ENCODE measurements at places on chromosomes 11 and 22.

DNA sequence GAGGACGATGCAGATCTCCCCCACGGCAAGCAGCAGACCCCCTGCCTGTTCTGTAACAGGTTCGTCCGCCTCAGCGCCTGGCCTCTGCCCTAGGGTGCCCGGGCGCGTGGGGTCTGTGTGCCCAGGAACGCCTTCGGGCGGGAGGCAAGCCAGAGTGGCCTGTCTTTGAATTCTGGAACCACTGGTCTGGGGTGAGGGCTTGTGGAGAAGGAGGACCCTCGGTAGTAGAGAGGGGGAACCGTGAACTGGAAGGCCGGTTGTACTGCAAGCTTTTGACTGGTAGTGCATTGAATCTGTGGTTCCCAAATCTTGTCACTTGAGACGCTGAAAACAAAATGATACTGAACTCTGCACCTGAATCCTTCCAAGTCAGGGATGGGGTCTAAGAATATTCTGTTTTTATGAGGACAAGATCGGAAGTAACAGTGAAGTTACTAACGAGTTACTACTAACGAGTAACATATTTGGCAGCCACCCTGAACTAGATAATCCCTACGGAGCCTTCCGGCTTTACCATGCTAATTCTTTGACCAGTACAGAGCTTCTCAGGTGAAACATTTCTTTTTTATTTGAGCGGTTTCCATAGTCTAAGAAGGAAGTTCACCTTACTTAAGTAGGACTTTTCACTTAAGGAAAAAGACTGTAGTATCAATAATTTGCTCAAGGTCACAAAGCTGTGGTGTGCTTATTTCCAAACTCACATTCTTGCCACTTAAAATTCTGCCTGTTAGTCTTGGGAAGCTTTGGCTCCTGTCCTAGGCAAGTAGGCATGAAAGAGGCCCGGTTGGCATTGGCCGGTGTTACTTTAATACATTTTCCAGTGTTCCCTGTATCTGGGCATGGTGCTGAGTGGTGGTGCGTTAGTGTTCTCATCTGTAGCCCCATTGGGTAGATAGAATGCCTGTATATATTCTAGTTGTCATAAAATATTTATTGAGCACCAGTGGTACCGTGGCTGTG lies 860 bp downstream of the PRMT3 start:
- no peak for DNase-seq

- DNase-seq: no peak
Measured at GRCh38 chr11:2572491-2573239, 127.1 kb downstream of the KCNQ1OT1 start.

GRCh38 chr11:63766531-63767235 lies 1.9 kb downstream of the ZFTA start:
- no peak for DNase-seq

DNA sequence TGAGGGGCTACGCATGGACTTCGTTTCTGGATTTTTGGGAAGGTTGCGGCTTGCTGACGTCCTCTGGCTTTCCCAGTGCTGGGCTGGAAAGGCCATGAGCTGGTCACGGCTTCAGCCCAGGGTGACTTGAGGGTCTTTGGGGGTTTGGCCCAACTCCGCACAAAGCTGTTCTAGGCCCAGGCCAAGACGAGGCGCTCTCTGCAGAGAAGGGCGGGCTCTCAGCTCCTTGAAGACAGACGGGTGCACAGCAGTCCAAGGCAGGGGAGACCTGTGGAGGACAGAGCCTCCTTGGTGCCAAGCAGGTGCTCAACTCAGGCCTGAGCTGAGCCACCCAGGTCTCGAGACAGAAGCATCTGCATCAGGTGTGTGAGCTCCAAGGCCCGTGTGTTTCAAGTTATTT lies 1003.7 kb downstream of the BRD1 start:
- no peak for DNase-seq

DNA sequence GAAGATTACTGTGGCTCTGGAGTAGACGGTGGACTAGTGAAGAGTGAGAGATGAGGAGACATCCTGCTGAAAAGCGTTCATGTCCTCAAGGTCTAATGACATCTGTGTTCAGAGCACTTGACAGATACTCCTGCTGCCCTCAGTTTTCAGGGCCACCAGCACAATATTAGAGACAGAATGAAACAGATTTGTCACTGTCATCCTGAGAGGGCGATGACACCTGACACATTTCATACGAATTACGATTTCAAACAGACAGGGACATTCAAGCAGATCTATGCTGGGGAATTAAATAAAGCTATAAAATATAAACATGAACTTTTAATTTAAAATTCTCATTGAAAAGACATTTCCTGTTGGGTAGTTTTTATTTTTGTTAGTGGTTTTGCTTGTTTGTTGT lies 29.1 kb downstream of the SVIP start:
- DNase-seq: no peak

DNA sequence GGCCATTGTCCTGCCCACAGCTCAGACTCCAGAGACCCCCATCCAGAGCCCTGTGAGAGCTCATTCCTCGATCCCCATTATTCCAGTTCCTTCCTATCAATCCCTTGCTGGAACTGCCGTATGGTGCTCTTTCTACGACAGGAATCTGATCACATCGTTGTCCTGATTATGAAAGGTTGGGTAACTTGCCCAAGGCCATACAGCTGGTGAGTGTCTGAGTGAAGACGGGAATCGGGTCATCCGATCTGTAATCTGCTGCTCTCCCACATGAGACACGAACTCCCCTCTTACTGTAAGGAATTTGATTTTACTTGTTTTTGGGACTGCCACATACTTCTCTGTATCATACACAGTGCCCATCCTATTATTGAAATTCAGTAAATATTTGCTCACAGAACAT lies 149.1 kb downstream of the OPCML start:
- no peak for DNase-seq

GRCh38 chr11:87076874-87077429 lies 39.2 kb downstream of the TMEM135 start:
- DNase-seq: no peak

DNA sequence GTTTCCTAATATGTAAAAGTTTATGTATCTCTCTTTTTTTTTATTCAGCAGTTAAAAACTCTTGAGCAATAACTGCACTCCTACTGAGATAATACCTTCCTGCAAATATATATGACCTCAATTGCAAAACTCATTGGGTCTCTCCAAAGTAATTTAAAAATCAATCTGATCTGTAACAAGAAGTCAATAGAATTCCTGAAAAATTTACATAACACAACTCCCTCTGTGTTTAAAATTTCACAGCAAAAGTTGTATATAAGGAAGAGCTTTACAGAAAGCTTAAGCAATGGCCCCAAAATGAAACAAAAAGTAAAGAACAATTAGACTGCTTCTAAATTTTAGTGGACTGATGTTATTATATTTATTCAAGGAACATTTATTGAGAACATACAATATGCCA lies 313.4 kb downstream of the DLG2 start:
- no peak for DNase-seq

GRCh38 chr22:41352058-41352457 lies 29.7 kb upstream of the TEF start:
- peak; percentile 75 for DNase-seq

DNA sequence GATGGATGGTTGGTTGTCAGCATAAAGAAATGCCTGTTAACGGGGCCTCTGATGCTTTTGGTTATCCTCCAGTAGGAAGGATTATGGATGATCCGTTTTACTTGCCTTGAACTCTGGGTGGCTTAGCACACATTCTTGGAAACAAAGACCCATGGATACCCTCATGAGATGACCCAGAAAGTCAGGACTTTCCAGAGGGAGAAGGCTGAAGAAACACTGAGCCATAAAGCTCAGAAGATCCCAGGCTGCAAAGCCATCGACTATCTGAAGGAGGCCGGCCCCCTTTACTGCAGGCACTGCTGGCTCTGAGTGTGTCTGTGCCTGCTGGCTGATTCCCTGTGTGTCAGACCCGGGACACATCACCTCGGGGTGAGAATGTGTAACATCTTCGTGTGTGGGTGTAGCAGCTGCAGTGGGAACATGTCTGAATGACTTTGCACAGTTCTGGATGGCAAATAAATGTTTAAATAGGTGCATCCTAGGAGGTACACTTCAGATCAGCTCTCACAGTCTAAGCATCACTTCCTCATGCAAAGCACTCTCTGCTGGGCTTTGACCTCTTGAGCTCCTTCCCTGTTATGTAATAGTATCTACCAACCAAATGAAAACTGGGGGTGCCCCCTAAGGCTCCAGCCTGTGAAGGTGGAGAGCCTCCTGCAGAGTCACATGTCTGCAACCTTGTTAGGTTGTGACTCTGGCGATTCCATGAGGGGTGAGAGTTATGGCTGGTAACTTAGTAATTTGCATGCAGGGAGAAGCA lies 1084.9 kb downstream of the TBC1D22A start:
- DNase-seq: no peak

GRCh38 chr22:44317123-44317444 lies 4.3 kb upstream of the SHISAL1 start:
- no peak for DNase-seq

DNA sequence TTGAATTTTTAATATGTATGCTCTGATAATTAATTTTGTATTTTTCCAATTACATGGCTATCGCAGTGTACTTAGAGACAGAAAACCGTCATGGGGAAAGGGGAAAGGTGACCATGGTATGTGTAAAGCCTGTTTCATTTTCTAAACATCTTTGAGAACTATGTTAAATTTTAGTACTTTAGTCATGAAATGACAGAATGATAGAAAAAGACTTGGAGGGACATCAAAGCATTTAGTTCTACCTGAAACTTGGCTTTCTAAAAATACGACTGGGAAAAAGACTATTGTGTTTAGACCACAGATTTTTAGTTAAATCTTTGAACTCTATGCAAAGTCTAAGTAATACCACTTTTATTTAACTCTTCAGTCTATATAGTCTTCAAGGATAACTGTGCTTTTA lies 54.1 kb downstream of the MAML2 start:
- DNase-seq: no peak

GRCh38 chr11:94295534-94295933 lies 8.8 kb upstream of the IZUMO1R start:
- DNase-seq: no peak

DNA sequence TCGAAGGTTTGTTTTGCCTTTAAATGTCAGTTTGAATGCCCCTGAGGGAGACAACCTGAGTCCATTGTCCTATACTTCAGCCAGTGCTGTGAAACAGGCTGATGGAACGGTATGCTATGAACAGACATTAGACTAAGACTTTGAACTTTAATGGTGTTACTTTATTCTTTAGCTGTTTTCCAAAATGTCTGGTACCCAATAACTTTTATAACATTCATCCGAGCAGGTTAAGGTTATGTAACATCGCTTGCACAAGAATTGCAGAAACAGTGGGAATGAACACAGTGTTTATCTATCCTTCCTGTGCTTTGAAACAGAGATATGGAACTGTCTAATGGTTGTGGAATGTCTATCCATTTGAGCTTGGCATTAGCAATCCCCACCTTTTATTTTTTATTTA lies 12.5 kb upstream of the PTS start:
- DNase-seq: no peak

GRCh38 chr22:19396934-19397733 lies 34.4 kb downstream of the HIRA start:
- DNase-seq: no peak

- no peak for DNase-seq
Measured at GRCh38 chr22:33735978-33736377, 184.3 kb downstream of the LARGE1 start.

- no peak for DNase-seq
Measured at GRCh38 chr11:116189408-116190170, 583.2 kb downstream of the BUD13 start.

- no peak for DNase-seq
Measured at GRCh38 chr11:108242422-108242821, 19.6 kb downstream of the ATM start.

DNA sequence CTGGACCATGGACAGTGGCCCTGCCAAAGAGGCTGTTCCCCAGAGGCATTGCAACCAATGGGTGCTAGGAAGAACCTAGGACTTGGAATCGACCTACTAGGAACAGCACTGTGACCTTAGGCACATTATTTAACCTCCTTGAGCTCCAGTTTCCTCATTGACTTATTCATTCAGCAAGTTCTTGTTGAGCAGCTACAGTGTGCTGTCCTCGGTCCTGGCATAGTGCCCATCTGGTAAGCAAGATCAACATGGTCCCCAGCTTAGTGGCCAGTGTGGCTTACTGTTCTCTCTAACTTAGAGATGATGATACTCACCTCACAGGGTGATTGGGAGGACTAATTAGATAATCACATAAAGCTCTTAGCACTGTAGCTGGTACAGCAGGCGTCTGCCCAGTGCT lies 8.2 kb downstream of the ABCG4 start:
- no peak for DNase-seq

GRCh38 chr11:12865863-12866595 lies 143.1 kb upstream of the RASSF10 start:
- DNase-seq: no peak

GRCh38 chr11:130064596-130064995 lies 5.1 kb upstream of the APLP2 start:
- no peak for DNase-seq

DNA sequence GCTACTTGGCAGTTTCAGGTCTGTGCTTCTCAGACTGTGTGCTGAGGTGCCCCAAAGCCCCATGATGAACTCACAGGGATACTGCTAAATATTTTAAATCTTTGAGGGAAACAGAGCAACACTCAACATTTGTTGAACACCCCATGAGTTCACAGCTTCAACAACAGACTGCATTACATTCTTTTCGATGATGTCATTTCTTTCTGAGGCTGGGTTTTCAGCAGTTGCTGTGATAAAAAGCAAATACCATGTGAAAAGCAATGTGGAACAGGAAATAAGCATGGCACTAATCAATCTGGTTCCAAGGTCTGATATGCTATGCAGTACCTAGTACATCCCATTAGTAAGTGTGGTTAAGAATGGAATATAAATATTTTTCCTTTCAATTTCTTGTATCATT lies 82.7 kb downstream of the RPL27A start:
- DNase-seq: peak; percentile 87

DNA sequence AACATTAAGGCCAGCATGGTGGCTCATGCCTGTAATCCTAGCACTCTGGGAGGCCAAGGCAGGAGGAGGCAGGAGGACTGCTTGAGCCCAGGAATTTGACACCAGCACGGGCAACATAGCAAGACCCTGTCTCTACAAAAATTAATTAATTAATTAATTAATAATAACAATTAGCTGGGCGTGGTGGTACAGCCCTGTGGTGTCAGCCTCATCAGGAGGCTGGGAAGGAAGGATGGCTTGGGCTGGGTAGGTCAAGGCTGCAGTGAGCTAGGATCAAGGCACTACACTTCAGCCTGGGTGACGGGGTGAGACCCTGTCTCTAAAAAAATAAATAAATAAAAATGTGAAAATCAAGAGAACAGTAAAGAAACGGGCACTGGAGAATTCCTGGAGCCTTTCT lies 1.4 kb downstream of the ARFGAP3 start:
- DNase-seq: peak; percentile 8

Measured in fibroblast of skin of scalp (primary cell).